ENCODE measurements at places on chromosomes 6 and 20.

DNA sequence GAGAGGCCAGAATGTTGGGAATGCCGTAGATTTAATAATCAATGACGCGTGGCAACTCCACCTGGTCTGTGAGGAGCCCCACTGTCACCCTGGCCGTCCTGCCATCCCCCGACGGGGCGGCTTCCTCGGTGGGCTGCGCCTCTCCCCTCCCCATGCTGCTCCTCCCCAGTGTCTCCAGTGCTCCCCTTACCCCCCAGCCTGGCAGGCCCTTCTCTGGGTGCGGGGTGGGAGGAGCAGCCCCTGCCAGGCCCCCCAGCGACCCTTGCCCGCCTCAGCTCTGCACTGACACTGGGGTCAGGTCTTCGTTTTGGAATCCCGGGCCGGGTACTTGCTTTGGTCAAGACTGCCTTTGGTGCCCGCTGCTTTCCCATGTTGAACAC lies 82.3 kb upstream of the FRMD1 start:
- no peak for DNase-seq

GRCh38 chr6:18416341-18416679 lies 29.2 kb downstream of the RNF144B start:
- no peak for DNase-seq

GRCh38 chr6:151512481-151512880 lies 18.7 kb downstream of the CCDC170 start:
- DNase-seq: no peak

DNA sequence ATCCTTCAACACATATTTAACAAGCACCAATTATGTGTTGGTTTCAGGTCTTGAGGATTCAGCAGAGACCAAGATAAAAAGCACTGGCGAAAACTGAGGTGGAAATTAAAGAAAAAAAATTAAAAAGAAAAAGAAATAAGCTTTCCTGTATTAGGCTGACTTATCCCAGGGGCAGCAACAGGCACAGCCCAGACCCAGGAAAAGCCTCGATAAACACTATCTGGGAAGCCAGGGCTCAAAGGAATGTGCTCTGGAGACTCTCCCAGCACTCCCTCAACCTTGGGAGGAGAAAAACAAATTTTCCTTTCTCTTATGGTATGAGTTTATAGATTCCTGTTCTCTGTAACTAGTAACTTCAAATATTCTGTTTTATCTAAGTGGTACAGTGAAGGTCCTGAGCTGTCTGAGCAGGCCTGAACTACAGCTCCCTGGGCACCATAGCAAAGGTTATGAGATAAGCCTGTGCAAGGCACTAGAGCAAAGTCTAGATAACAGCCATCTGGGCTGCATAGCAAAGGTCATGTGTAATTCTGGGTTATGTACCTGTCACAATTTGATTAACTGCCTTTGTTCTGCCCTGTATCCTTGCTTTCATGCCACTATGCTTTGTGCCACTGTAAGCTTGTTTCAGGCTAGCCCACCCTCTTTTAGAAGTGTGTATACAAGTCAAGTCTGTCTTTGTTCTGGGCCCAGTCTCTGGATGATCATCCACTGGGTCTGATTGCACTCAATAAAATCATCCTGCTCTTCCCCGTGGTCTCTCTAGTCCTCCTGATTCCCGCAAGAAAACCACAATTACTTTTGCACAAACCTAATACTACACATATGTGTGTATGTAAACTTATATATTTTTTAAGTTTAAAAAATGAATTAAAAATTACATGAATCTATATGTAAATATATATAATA lies 54.0 kb downstream of the IL22RA2 start:
- no peak for DNase-seq

DNA sequence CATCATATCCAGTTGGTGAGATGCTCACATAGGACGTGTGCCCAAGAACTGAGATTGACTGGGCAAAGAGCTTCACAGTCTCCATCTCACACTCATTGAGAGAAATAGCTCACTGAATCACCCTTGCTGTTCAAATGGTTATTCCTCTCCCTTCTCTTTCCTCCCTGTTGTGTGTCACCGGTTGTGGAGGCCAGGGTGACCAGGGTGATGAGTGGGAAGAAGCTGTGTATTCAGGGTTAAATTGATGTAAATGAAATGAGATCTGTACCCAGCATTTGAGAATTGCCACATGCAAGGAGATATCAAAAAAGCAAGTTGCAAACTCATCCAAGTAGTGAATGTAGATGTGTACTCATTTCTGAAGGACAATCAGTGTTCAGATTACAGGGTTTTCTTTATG lies 36.6 kb upstream of the VAPB start:
- DNase-seq: no peak

DNA sequence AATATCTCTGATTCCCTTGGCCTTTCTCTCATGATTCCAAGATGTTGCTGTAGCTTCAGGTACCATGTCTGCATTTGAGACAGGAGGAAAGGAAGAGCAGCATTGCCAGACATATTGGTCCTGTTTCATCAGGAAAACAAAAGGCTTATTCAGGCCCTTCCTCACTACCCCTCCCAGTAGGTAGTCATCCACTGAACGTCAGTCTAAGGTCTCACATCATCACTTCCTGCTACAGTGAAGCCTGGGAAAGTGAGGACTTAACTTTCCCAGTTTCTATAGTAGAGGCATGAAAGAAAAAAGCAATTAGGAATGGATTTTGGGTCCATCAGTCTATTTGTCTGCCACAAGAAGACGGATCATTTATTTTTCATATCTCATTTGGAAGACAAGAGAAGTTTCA lies 85.7 kb upstream of the SOX4 start:
- DNase-seq: no peak

- no peak for DNase-seq
Observed at GRCh38 chr20:39974966-39975501, 714.0 kb downstream of the MAFB start.

GRCh38 chr6:133055441-133055966 lies 185.7 kb upstream of the EYA4 start:
- no peak for DNase-seq

GRCh38 chr20:3787324-3788014 lies 929 bp upstream of the CENPB start:
- no peak for DNase-seq

DNA sequence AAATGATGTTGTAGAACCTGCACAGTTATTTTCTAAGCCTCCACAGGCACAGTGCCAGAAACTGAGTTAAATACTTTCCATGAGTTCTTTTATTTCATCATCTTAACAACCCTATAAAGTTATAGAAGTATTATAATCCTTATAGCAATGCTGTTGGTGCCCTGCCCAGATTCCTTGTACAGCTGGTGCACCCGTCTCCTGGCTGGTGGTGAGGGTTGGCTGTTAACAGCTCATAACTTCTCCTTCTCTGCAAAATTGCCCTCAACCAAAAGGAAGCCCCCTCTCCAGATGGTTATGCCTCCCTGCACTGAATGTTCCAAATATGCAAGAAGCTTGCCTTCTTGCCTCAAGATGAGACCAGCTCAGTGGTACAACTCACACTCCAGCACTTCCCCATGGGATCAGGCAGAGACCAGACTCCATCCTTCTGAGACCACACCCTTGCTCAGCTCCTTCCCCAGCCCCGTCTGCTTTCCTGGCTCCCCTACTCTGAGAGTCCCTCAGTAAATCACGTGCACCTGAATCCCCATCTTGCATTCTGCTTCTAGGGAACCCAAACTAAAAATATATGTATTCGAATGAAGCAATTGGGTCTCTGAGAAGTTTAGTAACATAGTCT lies 304.4 kb upstream of the PLCB4 start:
- no peak for DNase-seq

DNA sequence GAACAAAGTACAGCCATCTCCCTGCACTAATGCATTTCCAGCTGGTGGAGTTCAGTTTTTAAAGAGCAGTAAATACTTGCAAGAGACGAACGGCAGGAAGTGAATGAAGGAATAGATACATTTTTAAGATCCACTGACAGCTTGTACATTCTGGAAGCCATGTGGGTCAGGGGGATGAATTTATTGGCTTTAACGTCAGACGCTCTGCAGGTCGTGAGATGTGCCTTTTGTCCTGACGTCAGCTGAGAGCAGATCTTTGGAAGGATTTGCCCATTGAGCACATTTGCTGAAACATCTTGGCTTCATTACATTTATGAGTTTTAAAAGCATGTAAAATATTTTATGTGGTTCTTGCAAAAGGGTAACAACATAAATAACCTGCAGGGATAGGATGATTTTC lies 29.5 kb upstream of the SALL4 start:
- DNase-seq: no peak

DNA sequence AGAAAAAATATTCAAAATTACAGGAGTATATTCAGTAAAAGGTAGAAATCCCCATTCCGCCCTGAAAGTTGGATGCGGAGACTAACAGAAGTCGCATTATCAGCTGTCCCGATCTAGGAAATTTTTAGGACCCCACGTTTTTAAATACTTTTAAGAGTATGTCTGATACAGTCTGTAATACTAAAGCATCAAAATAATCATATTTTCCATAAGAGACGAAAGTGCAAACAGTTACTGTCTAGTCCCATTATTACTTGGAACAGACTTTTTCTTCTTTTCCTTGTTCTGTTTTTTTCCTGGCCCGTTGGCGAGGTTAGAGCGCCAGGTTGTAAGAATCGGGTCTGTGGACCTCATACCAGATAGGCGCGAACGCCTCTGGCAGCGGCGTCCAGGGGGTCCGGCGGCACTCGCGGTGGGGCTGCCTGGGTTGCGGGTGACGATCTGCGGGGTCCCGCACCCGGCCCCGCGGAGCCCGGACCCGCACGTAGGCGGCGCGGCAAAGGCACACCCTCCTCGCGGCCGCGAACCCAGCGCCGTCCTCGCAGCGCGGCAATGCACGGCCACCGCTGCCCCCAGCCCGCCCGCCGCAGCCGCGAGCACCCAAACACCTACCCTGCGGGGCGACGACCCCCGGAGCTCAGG lies 460 bp downstream of the PLAGL1 start:
- DNase-seq: no peak

DNA sequence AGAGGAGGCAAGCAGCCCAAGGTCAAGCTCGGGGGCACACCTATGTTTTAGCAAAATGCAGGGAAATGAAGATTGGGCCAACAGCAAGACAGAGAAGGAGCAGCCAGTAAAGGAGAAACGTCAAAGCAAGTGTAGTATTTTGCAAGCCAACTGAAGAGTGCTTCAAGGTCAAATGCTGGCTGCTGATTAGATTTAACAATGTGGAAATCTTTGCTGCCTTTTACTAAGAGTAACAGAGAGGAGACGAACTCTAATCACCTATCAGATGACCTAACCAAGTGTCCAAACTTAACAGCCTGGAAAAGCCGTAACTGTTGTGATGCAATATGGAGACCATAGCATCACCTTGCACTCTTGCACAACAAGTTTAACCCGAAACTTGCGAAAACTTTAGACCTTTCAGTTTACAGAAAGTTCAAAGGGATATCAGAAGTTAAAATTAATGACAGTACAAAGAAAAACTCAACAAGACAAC lies 30.4 kb downstream of the AKIRIN2 start:
- DNase-seq: no peak

- no peak for DNase-seq
Observed at GRCh38 chr6:95589826-95590570, 12.7 kb downstream of the MANEA start.

GRCh38 chr20:23232679-23233308 lies 117.8 kb upstream of the NXT1 start:
- DNase-seq: no peak

DNA sequence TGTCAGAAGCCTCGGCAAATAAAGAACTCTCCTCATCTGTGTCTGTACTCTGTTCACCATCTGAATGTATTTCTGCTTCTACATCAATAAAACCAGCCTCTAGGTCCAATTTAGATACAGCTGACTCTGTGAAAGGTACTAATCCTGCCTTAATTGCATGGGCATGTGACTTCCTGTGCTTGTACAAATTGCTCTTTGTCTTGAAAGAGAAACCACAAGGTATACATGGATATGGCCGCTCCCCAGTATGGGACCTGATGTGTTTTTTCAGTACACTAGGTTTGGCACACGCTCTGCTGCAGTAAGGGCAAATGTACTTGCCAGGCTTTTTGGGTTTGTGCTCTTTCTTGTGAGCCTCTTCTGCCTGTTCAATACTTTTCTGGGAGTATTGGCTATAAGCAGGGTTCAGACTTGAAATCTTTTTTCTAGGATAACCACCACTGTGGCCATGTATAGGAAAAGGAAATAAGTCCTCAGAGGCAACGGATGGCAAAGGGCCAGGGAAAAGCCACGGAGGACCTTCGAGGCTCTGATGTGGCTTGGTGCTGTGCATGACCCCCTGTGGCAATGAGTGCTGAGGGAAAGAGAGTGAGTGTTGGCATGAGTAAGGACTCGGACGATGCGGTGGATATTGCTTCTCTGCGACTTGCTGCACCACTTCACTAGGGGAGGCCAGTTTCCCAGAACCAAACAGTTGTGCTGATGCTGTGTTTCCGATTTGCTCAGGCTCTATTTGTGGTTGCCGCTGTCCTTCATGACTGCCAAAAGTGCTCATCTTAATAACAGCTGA lies 170.9 kb downstream of the HIVEP2 start:
- DNase-seq: no peak

GRCh38 chr6:164169355-164169754 lies 754.8 kb downstream of the QKI start:
- no peak for DNase-seq

- no peak for DNase-seq
Observed at GRCh38 chr6:14192216-14192788, 74.7 kb downstream of the CD83 start.

- no peak for DNase-seq
Observed at GRCh38 chr6:163900570-163900969, 486.1 kb downstream of the QKI start.

DNA sequence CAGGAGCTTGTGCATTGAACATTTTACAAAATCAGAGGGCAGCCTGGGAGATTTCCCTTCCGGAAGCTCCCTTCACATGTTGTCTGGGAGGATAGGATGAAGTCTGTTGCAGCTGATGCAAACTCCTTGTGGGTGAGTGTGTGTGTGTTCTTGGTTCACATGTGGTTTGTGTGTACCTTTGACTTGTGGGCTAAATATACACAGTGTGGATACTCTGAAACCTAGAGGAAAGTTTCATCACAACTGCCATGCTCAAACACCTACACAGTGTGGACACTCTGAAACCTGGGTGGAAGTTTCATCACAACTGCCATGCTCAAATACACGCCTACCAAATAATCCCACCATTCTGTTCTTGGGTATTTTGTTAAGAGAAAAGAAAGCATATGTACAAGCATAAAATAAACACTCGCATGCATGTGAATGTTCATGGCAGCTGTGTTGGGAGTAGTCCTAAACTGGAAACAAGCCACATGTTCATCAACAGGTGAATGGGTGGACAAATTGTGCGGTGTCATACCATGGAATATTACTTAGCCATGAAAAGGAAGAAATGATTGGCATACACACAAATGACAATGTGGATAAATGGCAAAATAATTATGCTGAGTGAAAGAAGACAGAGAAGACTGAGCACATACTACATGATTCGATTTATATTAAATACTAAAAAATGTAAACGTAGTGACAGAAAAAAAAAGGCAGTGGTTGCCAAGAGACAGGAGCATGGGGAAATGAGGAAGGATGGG lies 1.8 kb downstream of the SCP2D1 start:
- no peak for DNase-seq

DNA sequence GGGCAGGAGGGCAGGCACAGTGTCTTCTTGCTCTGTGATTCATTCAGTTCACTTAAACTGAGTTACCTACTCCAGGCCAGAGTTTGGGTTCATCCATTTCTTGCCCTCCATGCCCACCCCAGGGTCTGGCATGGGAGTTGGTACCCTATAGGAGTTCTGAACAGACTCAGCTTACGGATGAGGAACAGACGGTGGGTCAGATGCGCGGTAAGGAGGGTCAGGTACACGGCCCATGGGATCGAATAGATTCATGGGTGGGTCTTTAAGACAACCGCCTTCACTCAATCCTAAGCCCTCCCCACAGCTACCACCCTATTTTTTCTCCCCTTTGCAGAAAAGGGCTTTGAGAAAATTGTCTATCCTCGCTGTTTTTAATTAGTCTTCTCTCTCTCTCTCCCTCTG lies 13.1 kb upstream of the TRIB3 start:
- DNase-seq: no peak

- DNase-seq: no peak
Observed at GRCh38 chr6:166344240-166344639, 1.9 kb upstream of the SFT2D1 start.

All from activated CD8-positive, alpha-beta memory T cell treated with anti-CD3 and anti-CD28 coated beads for 4 hours (primary cell).